ENCODE measurements at places on chromosomes 1 and 21.
A peak's percentile ranks its signal among the peaks of the same experiment; 100 is the strongest.

DNA sequence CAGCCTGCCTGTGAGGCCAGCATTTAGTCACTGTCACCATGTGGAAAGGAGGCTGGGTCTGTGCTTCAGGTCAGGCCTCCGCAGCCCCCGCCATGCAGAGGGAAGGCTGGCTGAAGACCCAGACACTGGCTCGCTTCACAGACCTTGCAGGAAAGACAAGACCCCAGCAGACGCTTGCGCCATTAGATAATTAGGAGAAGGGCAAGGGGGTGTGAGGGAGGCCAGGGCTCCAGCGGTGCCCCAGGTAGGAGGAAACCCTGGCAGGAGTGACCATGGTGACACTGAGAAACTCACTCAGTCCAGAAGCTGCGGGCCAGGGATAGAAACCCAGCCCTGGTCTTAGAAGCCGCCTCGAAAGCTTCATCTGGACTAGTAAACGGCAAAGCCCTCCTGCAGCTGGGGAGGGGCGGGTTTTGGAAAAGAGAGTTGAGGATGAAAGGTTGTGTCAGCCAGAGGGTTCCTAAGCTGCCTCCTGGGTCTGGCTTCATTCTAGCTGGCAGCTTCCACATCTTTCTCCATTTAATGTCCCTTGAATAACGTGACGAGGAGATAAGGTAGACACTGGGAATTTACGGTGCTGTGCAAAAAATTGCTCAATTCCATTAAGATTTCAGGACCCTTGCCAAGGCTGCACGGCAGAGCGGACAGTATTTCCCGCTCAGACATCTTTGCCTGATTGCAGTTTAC lies 294.1 kb upstream of the VAMP3 start:
- no peak for DNase-seq

- no peak for DNase-seq
Observed at GRCh38 chr1:201754353-201754752, 74.6 kb upstream of the IPO9 start.

DNA sequence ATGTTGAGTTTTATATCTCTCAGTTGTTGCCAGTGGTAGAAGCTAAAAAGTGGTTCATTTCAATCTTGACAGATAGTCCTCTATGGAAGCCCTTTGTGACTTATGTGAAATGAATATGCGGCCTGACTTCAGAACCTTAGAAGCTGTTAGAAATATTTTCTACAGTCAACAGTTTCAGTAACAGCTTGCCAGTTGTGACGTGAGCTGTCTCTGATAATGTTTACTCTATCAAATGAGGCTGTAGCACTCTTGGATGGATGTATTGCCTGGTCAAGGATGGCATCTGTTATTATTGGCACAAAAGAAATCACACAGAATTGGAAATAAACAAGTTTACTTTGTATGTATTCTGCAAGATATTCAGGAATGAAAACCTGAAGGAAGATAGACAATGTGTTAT lies 31.9 kb downstream of the SNX7 start:
- no peak for DNase-seq

- peak; percentile 11 for DNase-seq
Observed at GRCh38 chr1:206470692-206471414, 577 bp downstream of the IKBKE start.

DNA sequence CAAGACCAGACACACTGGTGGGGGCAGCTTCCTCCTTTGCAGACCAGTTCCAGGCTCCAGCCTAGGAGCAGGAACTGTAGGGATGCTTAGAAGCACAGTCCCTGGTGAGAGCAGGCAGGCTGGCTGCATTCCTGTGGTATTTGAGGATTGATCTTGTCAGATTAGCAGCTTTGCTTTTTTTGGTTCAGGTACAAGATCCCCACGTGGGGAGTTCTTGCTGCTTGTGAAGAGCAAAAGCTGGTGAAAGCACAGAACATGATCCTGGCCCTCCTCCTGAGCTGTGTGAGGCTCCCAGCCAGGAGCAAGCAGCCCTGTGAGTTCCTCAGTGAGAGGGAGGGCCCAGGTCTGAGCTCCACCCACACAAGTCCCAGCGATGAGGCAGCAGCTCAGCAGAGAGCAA lies 75.3 kb upstream of the ARTN start:
- DNase-seq: no peak

DNA sequence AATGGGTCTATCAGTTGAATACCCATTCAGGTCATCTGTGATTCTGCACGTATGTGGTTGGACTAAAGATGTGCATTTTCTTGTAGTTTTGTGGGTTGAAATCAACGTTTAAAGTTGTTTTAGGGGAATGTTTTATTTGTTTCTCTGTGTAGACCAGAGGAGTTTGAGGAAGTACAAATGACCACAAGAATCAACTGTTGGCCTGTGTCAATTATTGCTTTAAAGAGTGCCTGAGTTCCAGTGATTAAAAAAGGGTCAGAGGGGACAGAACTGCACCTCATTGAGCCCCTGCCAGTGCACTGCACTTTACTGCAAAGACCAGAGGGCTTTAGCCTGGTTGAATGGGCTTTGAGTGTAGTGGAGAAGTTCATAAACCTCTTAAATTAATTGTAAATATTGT lies 190.3 kb downstream of the VPS13D start:
- DNase-seq: no peak

GRCh38 chr1:180119837-180120236 lies 34.8 kb upstream of the QSOX1 start:
- no peak for DNase-seq

GRCh38 chr1:45857101-45857700 lies 53.8 kb downstream of the MAST2 start:
- DNase-seq: no peak

- no peak for DNase-seq
Observed at GRCh38 chr1:184485751-184486723, 99.2 kb downstream of the C1orf21 start.

DNA sequence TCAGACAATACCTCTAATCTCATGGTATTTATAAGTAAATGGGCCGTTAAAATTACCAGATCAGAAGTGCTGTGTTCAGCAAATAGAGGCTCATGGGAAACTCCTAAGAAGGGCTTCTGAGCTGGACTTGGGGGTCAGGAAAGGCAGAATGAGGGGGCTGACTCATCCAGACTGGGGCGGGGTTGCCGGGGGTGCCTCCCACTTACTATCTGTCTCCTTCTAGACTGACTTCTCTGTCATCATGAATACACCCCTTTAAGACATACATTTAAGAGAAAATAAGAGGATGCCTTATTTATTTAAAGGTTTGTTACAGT lies 96.0 kb upstream of the ERRFI1 start:
- no peak for DNase-seq

All from hematopoietic multipotent progenitor cell treated with erythropoietin and hydrocortisone succinate and interleukin-3 and kit ligand, for 8 days (in vitro differentiated cells).